Foreskin fibroblast (primary cell): ENCODE measurements at places on chromosomes 3 and 15.

DNA sequence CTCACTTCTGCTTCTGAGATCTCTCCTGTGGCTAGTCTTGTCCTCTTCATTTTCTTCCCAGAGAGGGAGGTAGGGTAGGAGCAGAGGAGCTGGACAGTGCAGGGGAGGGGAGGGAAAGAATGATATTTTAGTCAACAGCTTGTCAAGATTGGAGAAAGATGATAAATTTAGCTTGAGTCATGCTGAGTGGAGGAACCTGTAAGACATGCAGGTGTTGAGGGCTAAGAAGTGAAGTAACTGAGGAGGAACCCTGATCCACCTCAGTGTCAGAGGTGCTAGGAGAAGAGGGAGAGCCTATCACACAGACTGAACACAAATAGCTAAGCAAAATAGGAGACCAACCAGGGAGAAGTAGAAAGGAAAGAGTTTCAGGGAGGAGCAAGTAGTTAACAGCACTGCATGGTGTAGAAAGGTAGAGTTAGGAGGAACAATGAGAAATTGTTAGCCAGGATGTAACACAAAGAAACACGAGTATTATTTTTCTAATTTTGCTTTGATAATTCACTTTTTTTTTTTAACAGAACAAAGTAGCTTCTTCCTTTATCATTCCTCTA lies 108.2 kb upstream of the CHRM5 start:
- no peak for DNase-seq

DNA sequence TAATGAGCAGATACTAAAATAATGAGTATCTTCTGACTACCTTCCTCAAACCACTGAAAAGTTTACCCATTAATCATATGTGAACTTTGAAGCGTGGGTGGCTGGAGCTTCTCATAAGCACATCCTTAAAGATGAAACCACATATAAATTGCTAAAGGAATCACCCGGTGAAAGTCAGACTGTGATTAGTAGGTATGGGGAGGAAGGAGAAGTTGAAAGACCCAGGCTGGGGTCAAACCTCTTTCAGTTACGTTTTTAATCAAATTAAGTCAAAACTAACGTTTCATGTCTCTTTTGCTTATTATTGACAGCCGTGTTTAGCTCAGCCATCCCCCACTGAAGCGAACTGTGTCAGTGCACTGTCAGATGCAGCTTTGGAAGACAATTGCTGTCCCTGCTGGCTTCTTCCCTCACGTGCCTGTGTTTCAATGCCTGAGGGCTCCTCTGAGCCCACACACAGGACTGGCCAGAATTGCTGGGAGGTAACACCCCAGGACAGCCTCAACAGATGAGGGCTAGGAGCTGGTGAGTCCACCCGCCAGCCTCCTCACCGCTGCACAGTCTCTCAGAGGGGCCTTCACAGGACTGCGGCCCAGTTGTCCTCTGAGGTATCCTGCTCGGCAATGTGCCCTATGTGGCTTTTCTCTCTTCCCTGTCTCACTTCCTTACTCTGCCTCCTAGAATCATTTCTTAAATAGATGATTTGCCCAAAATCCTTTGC lies 29.3 kb upstream of the SH3BP5 start:
- DNase-seq, result peak; percentile 68

DNA sequence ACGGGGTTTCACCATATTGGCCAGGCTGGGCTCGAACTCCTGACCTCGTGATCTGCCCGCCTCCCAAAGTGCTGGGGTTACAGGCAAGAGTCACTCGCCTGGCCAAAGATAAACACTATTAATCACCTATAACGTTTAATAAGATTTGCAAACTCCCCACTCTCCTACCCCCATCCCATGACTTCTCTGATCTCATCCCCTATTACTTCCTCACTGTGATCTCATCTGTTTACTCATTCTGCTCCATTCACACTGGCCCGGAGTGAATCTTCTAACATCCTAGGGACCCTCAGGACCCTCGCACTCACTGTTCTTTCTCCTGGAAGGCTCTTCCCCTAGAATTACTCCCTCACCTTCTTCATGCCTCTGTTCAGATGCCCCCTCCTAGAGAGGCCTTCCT lies 78.9 kb downstream of the DGKG start:
- no peak for DNase-seq

- DNase-seq, result peak; percentile 45
Observed at GRCh38 chr3:138509586-138509985, 75.2 kb downstream of the ESYT3 start.
